ENCODE measurements at places on chromosomes 6 and 20.

DNA sequence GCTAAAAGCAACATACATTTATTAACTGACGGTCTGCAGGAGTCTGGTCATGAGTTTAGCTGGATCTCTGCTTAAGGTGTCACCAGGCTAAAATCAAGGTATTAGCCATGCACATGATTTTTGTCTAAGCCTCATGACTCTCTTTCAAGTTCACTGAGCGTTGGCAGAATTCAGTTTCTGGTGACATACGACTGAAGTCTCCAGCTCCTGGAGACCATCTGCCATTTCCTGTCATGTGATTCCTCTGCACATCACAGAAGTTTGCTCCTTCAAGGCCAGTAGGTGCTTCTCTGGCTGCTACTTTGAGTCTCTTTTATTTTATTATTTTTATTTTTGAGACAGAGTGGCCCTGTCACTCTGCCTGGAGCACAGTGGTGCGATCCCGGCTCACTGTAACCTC, 148.4 kb upstream of the EYA4 start:
- DNase-seq: no peak

GRCh38 chr20:43220612-43221011, 30.9 kb upstream of the PTPRT start:
- DNase-seq: no peak

- no peak for DNase-seq
These were observed 4.5 kb downstream of the DLL1 start for GRCh38 chr6:170286246-170286933.

DNA sequence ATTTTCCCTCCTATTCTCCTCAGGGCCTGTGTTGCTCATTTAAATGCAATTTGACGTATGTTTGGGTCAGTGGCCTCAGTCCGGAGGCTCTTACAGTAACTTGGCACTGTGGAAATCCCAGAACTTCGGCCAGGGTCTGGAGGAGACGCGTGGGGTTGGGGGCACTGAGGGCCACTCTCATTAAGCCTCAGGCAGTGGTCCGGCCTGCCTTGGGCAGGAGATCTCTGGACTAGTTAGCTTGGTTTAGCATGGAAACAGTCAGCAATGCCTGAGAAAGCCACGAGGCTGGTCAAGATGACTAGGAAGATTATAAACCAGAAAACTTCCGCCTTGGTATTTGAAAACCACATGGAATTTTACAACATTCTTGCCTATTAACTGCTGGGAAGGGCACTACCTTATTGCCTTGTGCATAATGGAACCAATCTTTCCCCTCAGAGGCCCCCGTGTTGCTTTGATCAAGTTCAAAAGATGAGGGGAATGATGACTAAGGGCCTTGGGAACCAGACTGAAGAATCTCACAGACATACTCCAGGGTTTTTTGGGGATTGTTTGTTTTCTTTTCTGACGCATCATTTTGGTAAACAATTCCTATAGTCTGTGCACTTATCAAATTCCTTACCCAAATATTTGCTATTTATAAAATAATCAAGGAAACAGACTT, 206.0 kb upstream of the PREP start:
- DNase-seq: no peak

DNA sequence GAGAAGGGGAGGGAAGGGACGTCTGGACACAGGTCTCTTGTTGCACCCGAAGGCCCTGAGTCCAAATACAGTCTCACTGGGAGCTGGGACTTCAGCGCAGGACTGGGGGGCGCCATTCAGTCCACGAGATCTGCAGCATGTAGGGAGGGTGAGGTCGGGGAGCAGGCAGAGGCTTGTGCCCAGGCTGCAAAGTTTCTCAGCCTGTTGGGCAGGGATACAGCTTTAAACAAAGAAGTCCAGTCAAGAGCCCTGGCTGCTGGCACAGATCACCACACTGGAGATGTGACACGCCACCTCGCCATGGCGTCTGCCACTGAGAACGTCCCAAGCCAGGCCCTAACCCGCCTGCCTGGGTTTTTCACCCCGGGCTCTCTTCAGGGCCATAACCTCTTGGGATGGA, 256.6 kb downstream of the DLL1 start:
- DNase-seq: no peak

- no peak for DNase-seq
These were observed 142.9 kb upstream of the OLIG3 start for GRCh38 chr6:137637121-137637520.

GRCh38 chr6:140001821-140002341, 627.4 kb upstream of the CITED2 start:
- DNase-seq: no peak

- DNase-seq: no peak
These were observed 176.3 kb upstream of the TNFAIP3 start for GRCh38 chr6:137690721-137691120.

GRCh38 chr20:40565001-40565681, 123.9 kb downstream of the MAFB start:
- no peak for DNase-seq

DNA sequence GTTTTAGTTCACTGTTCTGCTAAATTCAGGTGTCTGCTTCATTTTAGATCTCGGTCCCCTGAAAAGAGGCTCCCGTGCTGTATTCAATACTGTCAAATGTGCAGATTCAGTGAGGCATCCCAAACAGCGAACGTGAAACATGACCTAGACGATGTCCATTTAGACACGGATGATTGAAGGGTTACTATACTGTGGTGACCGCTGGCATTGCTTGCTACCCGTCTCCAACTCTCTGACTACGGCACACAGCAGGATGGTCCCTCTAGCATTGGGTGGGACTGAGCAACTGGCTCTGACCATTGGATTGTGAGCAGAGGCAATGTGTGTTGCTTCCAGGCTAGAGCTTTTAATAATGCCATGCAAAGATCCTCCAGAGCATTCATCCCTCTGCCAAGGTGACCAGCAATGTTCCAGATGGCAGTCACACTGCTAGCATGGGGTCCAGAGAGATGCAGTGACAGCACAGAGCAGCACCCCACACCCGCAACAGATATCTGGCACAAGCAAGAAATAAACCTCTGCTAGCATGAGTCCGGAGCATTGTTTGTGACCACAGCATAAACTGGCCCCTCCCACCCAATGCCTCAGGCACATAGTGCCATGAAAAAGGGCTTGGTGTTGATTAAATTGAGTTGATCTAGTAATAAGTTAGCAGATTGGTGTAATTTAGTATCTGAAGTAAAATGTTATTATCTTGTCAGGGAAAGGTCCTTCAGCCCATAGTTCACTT, 9.0 kb downstream of the METTL24 start:
- DNase-seq: no peak

- no peak for DNase-seq
These were observed 87.2 kb upstream of the ADTRP start for GRCh38 chr6:11865680-11866300.

DNA sequence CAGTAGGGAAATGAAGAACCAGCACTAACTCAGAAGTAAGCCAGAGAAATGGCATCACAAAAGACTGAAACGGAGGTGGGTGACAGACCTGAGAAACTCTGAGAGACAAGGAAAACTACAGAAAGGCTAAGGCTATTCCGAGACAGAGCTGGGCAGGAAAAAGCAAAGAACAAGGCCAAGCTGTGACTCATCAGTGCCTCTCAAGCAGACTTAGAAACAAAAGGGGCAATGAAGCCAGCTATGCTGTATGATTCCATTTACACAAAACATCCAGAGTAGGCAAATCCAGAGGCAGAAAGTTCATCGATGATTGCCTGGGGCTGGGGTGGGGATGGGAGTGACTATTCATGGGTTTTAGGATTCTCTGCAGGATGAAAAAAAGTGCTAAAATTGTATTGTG, 50.0 kb downstream of the SLC23A2 start:
- no peak for DNase-seq

DNA sequence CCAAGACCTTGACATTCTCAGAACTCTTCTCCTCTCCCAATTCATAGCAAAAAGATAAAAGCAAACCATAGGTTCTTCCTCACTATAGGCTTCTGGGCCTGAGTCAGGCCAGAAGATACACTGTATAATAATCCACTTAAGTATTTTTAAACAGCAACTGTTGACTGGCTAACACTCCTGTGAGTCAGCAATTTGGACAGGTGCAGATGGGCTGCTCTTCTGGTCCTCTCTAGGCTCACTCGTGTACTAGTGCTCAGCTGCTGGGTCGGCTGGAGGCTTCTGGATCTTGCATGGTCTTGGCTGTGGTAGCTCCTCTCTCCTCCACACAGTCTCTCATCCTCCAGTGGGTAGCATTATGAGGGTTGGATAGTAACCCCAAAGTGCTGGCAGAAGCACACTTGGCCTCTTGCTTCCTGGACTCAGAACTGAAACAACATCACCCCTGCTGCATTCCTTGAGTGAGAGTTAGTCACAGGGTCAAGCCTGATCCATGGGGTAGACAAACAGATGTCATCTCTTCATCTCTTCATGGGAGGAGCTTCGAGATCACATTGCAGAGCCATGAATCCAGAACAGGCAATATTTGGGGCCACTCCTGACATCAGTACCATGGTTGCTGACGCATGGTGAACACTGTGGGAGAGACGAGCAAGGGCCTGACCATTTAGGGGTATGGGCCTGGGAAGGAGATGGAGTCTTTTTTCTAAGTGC, 86.9 kb downstream of the C6orf118 start:
- no peak for DNase-seq

- DNase-seq: no peak
These were observed 148.1 kb upstream of the HDAC2 start for GRCh38 chr6:114119056-114119455.

- DNase-seq: no peak
These were observed 178.2 kb upstream of the CST7 start for GRCh38 chr20:24770628-24771541.

DNA sequence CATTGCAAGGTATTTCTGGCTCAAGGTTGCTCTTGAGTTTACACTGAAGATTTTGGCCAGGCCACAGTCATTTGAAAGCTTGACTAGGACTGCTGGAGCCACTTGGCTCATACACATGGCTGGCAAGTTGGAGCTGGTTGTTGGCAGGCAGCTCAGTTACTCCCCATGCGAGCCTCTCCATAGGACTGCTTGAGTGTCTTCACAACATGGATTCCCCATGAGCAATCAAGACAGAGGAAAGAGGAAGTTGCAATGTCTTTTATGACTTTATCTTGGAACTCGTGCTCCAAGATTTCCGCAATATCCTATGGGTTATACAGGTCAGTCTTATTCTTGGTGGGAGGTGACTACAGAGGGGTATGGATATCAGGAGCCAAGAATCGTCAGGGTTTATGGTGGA, 1.4 kb upstream of the MANBAL start:
- no peak for DNase-seq

GRCh38 chr6:10310826-10311225, 104.0 kb downstream of the TFAP2A start:
- no peak for DNase-seq

DNA sequence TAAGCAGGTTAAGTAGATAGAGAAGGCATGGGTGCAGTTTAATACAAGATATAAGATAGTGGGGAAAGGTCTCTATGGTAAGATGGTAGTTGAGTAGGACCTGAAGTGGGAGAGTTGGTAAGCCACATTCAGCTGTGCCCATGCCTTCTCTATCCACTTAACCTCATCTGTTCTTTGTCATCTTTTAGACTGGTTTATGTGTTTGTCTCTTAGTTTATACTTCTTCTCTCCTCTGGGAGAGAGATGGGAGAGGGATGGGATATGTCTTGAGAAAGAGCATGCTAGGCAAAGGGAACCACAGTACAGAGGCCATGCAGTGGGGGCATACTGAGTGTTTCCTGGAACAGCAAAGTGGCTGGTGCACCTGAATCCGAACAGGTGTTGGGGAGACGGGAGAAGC, 46.7 kb downstream of the KIZ start:
- DNase-seq: no peak

DNA sequence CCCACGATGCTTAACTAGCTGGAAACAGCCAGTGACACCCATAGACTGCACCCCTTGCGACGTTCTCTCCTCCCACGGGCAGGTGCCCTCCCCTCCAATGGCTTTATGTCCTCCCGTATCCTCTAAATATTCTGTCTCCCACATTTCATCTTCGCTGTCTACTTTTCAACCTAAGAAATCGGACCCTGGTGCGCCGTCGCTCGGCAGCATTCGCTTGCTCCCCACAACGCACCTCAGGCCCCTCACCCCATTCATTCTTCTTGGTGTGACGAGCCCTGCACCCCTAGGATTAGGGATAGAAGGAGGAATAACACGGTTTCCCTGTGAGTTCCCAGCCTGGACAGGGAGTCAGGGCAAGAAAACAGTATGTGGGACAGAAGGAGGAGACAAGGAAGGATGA, 74.3 kb upstream of the FOXQ1 start:
- DNase-seq: no peak

DNA sequence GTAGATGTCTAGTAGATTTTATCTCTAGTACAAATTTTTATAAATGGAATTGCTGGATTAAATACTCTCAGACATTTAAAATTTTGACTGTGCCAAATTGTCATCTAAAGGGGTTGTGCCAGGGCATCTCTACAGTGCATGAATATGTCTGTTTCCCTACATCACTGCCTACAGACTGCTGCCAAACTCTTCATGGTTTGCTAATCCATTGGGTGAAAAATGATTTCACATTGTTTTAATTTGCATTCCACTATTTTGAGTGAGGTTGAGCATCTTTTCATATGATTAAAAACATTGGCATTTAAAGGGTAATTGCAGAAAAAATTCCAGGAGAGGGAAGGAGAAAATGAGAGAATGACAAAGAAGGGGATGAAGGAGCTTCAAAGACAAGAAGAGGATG, 267.7 kb upstream of the RNF24 start:
- DNase-seq: no peak

DNA sequence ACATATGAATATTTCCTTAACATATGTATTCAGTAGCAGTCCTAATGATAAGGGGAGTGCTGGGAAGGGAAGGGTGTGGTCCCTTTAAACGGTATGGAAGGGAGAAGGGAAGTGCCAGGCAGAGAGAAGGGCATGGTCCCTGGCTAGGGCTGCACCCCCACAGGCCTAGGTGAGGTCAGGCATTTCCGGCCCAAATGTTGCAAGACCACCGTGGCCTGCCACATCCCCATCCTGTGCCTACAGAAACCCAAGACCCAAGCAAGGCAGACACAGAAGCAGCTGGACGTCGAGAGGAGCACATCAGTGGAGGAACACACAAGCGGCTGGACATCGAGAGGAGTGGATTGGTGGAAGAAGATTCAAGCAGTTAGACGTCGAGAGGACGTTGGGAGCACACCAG, 5.9 kb downstream of the RRAGD start:
- no peak for DNase-seq

- no peak for DNase-seq
These were observed 73.8 kb upstream of the SCP2D1 start for GRCh38 chr20:18739751-18740166.

GRCh38 chr6:159761129-159761872, 544 bp upstream of the ACAT2 start:
- peak; percentile 3 for DNase-seq

DNA sequence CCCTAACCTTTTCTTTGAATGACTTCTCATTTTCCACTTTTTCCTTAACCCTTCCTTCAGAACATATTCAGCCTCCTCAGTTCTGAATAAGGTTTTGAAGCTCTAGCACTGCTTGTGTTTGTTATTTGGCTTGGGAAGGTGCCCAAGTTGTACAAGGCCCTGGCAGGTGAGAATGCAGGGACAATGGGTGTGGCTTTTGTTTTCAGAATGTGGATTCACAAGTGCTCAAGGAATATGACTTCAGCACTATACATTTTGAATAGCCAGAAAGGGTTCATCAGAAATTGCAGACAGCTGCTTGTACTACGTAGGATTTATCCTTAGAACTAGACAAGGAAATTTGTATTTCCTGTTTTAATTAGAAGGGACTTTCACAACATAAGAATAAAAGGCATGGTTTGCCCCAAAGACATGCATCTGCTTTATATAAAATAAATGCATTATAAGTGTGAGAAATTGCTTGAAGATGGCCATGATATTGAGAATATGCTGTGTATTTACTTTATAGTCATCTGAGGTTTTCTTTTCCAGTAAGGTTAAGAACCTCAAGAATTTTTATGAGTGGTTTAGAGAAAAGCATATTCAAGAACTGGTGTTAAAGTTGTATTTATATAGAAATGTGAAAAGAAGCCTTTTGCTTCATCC, 29.3 kb upstream of the PRDM1 start:
- no peak for DNase-seq
